C1 segment of cervical spinal cord (tissue), 14 donors: ENCODE measurements at places on chromosomes 6 and 20.

DNA sequence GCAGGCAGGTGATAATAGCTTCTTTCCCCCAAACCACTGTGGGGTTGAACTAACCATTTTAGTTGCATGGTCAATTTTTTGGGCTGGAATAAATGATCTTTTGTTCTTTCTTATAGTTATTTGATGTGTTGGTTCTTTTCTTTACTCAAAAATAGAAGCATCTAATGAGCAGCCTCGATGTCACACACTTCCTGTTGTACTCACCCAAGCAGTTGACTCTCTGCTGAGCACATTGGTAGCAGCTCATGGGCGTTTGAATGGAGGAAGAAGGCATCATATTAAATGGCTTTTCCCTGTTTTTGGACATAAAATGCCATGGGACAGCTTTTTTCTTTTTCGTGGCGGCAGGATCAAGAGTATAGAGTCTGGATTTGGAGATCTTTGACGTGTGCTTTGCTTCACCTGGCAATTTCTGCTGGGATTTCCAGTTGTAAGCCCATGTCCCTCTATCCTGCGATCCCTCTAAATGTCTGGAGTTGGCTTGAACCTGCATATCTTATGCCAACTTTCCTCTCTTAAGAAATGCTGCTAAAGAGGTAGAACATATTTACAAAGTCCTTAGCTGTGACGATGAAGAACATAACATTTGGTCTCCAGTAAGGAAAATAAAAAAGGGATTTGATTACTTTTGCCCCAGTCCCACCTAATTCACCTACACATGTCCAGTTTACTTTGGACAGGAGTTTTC, 268.3 kb downstream of the PRL start:
- DNase-seq: no peak

GRCh38 chr6:64085126-64085525, 449.5 kb downstream of the PHF3 start:
- DNase-seq: no peak

DNA sequence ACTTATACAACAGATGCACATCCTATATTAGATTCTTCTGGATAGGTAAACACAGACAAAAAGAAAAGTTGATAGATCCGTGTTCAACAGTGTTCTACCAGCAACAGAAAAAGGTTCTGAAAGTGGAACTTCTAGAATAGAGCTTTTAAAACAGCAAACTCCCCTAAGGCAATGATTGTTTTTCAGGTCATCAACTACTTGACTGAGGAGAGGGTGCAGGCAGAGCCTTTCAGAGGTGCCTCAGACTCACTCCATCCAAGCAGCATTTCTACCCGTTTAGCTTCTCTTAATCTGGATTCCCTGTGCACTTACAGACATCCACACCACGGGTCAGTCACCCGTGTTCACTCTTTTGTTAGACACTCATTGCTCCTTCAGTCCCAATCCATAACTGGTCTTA, 28.9 kb downstream of the FYN start:
- DNase-seq: no peak

- DNase-seq: no peak
These were observed 220.4 kb downstream of the TAF4 start for GRCh38 chr20:61845233-61845671.

DNA sequence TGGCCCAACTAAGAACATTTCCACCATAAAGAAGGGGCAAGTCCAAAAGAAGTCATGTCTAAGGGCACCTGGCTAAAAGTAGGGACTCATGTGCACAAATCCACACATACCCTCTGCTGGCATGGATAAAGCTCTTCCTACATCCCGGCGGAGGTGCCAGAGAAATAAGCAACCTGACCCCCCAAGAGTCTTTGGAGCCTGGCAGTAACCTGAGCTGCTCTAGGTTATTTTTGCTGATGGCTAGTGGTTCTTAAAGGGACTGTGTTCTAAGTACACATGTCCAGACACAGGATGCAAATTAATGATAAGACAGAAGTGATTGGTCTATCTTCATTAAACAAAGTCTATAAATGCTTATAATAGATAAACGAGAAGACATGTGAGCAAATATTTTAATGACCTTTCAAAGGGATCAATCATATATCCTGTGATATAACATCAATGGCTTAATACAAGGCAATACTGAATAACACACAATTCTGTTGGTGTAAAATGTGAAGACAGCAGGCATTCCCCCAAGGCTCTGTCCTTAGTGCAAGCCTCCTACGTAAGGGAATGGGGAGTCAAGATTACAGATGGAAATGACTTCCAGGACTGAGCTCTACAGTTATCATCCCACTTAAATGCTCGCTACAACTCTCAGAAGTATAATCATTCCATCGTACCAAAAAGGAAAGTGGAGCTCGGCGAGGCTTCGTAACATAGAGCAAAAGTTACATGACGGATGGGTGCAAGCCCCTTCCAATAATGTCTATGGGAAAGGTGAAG, 52.5 kb downstream of the HIVEP2 start:
- DNase-seq: no peak

GRCh38 chr6:21666853-21667681, 73.5 kb downstream of the SOX4 start:
- DNase-seq: no peak

GRCh38 chr20:63980317-63980805, 571 bp upstream of the PRPF6 start:
- no peak for DNase-seq
